ENCODE measurements at places on chromosomes 6 and 20.
A peak's percentile ranks its signal among the peaks of the same experiment; 100 is the strongest.

GRCh38 chr6:159929819-159930218, 39.0 kb downstream of the MAS1 start:
- DNase-seq = no peak

GRCh38 chr6:11750682-11751081, 27.9 kb downstream of the ADTRP start:
- DNase-seq = no peak

DNA sequence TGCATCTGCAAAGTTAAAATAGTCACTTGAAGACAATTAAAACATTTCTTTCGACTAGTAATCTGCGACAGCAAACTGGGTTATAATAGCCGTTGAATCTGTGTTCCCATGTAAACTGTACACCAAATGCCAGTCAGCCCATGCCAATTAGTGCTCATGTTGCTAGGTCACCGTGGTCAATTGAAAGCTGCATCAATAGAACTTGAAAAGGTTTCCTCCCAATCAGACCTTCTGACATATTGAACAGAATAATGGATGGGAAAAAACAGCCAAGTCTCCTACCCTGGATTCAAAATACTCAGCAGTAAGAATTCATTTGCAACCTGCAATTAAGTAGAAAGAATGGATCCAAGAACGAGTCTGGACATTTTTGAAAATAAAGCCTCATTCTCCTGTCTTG, 11.2 kb downstream of the NKX2-4 start:
- DNase-seq = no peak

DNA sequence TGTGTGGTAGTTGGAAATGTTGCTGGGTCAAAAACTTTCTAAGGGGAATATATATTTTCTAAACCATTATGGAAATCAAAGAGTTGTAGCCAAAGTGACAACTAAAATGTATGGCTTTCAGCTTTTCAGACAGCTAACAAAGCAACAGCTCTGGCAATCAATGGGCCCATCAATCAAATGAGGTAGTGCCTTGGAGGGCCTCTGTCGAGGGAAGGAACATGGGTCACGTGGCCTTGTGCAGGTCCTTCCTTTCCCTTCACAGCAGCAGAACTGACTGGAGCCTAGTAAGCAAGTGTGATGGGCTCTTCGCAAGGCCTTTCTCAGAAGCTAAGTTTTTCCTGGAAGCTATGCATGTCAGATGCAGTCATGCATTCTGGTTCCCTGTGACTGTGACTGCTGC, 17.9 kb downstream of the FAXC start:
- DNase-seq = no peak

DNA sequence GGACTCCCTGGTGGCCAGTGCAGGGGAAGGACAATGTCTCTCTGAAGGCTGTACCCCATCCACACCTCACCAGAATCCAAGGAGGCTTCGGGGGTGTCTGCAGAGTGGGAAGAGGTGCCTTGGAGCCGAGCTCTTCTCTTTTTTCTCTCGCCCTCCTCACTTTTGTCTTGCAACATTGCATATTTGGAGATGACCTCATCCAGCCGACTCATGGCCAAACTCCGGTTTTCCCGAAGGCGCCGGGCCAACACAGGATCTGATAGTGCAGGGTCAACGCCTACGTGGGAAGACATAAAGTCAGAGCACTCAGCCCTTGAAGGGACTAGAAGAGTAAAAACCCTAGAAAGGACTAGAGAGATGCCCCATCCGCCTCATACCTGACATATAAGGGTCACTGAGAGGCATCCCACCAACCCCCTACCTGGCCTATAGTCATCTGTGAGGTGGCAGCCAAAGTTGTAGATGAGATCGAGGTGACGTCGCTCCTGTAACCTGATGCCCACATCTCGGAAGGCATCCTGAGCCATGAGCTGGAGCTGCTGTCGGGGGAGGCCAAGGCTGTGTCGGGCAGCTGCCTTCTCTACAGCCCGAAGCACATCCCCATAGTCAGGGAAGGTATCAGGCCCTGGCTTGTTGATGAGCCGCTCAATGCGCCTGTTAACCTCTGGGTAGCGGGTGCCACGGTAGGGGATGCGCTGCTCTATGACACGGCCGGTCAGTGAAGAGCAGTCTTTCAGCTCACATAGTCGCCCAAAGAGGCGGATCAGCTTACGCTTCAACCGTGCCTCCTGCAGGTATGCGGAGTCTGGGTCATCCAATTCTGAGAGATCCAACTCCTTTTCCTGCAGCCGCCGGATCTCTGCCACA, 3.0 kb upstream of the ZBTB22 start:
- no peak for DNase-seq

GRCh38 chr20:64090165-64090564, 6.0 kb upstream of the LKAAEAR1 start:
- DNase-seq = no peak

GRCh38 chr6:133503336-133503729, 262.2 kb downstream of the EYA4 start:
- no peak for DNase-seq

DNA sequence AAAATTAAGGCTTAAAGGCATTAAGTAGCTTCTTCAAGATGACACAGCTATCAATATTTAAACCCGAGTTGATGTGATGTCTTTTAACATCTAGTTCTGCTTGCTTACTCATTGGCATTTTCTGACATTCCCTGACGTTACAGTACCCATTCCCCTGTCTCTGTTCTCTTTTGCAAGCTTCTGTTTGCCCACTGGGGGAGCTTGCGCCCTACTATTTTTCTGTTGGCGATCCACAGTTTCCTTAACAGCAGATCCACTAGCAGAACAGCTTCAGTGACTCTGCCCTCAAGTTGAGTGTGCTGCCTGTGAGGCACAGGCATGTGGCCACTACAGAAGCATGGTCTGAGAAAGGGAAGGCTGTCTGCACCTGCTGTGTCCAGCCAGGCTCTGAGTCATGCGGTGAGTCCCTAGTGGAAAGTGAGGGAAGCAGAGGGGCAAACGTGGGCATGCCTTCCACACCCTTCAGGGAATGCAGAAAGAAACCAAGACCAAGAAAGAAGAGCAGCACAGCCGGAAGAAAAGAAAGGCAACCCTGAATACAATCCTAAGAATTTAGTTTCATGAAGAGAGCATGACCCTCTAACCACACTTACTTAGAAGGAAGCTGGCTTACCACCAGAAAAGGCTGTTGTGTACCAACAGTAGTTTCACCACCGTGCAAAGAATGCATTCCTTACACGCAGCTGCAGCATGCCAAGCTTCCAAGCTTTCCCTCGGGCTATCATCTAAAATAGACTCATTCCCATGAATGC, 97.7 kb upstream of the VGLL2 start:
- no peak for DNase-seq

DNA sequence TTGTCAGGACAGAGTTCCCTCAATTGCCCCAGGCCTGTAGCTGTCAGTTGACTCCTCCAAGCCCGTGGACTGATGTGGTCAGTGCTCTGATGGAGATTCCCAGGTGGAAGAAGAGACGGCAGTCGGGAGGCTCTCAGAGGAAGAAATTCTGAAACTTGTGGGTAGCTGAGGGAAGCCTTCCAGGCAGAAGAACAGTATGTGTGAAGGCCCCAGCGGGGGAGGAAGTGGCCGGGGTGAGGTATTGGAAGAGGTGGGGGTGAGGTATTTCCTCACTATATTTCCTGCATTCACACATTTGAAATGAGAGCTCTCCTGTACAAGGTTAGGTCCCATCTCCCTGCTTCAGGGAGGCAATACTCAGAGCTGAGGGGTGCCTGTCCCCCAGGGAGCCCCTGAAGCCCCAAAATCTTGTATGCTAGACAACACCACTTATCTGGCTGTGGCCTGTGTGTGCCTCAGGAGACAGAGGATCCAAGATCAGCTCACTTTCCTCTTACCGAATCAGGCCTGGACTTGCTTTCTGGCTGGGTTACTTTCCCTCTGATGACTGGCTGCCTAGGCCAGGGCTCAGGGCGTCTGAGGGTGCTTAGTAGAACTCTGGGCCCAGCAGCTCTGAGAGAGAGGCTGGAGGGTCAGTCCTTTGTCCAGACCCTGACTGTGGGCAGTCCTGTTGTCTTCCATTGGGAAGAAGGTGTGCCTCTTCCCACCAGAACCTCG, 49.3 kb upstream of the MYL9 start:
- DNase-seq = peak; percentile 25

DNA sequence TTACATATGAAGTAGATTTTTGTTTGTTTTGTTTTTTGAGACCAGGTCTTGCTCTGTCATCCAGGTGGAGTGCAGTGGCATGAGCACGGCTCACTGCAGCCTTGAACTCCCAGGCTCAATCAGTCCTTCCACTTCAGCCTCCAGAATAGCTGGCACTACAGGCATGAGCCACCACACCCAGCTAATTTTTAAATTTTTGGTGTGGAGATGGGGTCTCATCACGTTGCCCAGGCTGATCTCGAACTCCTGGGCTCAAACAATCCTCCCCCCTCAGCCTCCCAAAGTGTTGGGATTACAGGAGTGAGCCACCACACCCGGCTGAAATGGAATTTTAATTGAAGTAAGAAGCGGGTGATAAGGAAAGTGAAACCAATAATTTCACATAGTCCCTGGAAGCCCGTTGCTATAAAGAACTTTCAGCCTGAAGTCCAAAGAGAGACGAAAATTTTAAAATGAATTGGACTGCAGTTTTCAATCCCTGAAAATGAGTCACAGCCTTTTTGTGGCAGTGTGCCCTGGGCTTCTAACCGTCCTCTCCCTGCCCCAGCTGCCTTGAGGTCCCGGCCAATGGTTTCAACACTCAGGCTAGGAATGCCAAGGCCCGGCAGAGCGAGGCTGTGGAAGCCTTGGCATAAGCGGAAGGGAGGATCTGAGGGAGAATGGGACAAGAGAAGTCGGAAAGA, 757 bp downstream of the RAET1E start:
- no peak for DNase-seq

- DNase-seq = no peak
These were observed 21.6 kb upstream of the TOP1 start for GRCh38 chr20:41006936-41007474.

DNA sequence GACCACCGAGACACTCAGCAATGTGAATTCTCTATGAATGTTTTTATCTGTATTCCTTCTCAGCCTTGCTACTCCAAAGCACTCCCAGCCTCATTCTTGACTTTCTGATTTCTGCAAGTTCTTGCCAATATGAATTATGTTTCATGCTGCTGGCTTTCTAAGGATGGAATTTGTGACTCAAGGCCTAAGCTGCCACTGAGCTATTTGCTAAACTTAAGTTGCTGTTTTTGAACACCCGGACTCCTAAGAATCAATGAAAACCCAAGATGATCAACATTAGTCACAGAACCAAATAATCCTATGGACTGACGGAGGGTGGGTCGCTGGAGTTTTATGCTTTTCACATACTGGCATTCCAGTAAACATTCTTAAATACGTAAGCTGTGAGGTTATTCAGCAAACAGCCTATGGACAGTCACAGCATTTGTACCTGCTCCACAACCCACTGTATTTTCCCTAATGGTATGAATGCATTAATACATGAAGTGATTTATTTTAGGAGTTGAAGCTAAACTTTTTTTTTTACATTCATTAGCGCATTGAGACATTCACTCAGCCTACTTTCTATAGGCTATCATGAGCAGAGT, 8.2 kb upstream of the PXDC1 start:
- DNase-seq = no peak

DNA sequence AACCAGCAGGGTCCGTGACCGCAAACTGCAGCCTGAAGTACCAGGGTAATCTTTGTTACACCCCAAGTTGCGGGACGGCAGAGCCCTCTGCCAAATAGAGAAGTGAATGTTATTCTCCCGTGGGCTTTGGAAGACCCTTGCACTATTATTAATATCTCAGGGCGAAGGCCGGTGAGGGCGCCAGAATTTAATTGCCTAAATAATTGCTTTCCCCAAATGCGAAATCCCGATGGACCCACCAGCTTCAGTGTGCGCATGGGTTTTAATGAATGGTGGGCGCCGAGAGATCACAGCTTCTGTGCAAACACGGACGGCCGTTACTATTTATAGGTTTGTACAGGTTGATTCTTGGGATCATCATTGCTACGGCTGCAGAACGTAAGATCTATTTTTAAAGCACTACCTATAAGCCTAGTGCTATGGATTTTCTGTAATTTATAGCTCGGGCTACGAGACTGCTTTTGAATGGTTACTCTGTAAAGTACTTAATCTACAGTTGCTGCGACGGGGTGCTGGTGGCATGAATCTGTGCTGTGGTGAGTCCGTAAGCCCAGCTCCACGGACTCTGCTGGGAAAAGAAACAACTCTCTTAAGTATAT, 15.2 kb upstream of the PHACTR3 start:
- no peak for DNase-seq

GRCh38 chr6:134954272-134955000, 4.5 kb upstream of the ALDH8A1 start:
- no peak for DNase-seq

GRCh38 chr6:157447735-157448134, 66.7 kb downstream of the ZDHHC14 start:
- DNase-seq = no peak
